ENCODE measurements at places on chromosomes 12 and 14.
A peak's percentile ranks its signal among the peaks of the same experiment; 100 is the strongest.

- no peak for DNase-seq
These were observed 90.3 kb downstream of the PELI2 start for GRCh38 chr14:56208520-56208919.

GRCh38 chr12:108313241-108313605 is 25.9 kb downstream of the CMKLR1 start:
- DNase-seq, result no peak

DNA sequence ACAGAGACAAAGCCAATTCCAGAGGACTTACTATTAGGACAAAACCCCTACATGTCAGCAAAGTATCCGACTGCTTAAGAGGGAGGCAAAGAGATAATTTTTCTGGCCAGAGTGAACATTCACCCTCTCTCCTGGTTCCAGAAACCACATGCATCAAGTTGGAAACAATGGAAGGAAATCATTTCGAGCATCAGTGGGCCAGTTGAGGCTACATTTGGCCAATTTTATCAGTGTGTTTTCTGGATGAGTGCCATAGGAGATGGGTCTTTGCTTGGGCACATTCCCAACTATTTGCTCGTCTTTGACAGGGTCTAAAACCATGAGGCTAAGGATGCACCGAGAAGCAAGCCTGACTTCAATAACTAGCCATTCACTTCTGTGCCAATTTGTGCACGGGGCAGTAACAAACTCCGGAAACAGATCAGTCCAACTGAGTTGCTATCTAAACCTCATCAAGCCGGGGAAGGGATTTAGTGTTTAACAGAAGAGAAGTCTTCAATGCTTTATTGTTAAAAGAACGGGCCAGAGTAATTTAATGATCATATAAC is 17.4 kb downstream of the EGLN3 start:
- no peak for DNase-seq

- DNase-seq, result no peak
These were observed 74.0 kb upstream of the PLXNC1 start for GRCh38 chr12:94074216-94074979.

- no peak for DNase-seq
These were observed 54.6 kb downstream of the CALM1 start for GRCh38 chr14:90451443-90451842.

DNA sequence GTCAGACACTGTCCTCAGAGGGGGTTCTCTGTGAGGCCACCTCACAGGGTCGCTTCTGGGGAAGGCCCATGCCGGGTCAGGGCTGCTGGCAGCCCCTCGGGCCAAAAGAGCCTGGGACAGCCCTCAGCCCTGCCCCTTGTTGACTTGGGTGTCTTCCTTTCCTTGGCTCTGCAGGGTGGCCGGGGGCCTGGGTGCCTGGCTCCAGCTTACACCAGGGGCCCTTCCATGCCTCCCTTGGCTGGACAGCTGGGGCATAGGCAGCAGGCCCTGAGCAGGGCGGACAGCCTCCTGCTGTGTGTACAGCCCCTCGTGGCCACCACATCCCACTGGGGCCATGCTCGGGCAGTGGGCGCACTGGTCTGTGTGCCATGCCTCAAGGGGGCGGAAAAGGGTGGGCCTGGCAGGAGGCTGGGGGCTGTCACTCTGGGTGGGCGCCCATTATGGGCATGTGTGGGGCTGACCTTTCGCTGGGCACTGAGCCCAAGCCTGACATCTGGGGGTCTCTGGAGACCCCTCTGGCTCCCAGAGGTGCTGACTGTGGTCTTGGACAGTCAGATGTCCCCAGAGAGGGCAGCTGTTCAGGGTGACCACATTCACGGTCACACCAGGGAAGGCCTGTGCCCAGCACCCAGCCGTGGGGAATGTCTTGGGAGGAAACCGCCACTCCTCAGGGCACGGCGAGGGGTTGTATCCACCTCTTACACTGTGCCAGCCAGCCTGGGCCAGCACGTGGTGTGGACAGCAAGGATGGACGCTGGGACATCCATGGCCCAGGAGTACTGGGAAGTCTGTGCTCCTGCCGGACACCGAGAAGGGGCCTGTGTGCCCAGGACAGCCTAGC is 313.3 kb downstream of the TMEM121 start:
- no peak for DNase-seq

GRCh38 chr14:66240105-66240504 is 246.1 kb upstream of the CCDC196 start:
- no peak for DNase-seq

- no peak for DNase-seq
These were observed 18.9 kb downstream of the CMAS start for GRCh38 chr12:22064968-22065367.

DNA sequence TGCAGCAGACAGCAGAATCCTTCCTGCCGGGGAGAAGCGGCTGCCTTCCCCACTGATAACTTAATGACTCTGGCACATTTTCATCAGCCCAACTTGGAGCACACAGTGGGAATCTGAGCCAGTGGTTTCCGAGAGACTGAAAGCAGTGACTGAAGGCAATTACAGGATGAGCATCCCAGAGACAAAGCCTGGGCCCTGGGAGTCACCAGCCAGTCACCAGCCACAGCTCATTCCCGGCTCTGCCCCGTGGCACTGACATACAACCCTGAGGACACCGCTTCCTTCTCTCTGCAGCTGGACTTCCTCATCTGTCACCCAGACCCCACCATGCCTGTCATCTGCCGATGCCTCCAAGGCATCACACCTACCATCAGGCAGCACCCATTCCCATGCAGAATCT is 192.3 kb downstream of the DPF3 start:
- DNase-seq, result no peak

DNA sequence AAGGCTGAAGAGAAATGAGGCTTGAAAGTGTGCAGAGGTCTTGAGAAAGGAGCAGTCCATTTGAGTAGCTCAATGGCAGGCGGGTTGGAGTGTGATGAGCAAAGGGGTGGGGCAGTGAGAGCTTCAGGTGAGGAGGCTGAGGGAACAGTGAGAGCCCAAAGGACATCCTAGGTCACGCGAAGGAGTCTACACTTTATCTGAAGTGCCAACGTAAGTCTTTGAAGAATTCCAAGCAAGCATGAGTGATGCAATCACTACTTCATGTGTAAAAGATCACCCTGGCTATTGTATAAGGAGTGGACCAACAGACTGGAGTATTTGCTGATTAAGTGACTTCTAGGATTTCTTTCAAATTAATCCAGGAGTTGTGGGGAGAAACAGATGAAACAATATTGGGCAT is 159.9 kb upstream of the HIF1A start:
- no peak for DNase-seq

DNA sequence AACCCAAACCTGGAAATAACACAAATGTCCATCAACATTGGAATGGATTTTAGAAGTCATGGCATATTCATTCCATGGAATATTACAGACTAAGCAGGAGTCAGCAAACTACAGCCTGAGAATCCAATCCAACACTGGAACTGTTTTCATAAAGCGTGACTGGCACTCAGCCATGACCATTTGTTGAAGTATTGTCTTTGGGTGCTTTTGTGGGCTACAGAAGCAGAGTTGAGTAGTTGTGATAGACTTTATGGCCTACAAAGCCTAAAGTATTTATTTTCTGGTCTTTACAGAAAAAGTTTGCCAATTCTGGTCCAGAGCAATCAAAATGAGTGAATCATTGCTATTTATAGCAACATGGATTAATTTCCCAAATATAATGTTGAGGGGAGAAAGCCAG is 34.5 kb upstream of the FRS2 start:
- no peak for DNase-seq

DNA sequence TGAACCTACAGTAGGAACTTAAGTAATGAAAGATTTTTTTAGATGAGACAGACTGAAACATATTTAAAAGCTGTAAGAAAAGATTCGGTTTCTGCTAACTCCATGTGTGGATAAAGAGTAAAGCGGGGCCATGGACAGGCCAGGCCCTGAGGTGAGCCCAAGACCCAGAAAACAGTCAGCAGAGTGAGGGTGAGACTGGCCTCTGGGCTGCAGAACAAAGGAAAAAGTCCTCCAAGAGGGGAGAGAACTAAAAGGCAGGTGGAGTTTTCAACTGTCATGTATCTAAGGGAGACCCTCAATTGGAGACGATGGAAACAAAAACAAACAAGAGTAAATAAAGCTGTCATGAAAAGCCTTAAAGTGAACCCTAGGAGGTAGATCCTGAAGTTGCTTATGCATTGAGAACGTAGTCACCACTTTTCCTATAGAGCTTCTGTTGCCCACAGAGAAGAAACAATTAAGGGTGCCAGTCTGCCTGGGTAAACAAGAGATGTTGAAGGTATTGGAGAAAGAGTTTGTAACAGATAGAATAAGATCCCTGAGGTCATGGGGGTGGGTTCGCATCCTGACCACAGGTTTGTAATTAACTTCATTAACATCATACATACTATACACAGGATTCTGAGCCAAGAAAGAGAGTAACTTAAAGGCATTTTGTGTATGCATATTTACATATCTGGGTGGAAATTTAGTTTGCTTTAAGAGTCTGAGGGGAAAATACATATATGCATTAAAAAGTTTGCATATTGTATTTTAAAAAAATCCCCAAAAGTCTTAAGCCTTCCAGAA is 268.7 kb upstream of the PDE3A start:
- no peak for DNase-seq

DNA sequence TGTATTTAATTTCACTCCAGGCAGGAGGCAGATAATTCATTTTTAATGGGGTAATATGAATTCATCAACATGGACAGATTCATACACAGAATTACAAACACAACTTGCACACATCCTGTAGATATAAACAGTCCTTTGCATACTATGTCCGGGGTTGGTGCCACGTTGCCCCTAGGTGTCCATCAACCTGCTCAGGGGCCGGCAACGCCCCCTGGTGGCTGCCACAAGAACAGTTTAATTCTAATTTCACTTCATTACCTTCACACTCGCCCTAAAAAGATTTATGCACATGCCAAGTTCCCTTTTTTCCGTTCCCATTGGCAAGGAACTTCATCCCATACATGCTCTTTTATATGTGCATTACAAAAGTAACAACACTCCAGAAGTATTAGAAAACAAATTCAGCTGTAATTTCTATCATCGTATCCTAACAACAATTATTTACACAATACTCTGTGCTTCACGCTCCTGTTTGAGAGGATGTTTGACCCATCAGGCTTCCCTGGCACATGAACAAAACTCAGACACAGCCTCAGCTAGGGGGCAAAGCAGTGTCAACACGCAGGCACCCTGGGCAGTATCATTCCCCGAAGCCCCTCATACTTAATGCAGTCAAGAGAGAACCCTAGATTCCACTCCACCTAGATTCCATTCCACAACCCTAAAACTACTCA is 15.5 kb downstream of the MANSC1 start:
- peak; percentile 56 for DNase-seq
